ENCODE measurements at places on chromosomes 4 and X. TPM values are rescaled to one million over a fixed set of nuclear protein-coding genes. Genes with fewer than 3 reads are reported as not detected.

- no peak for DNase-seq
Observed at GRCh38 chr4:102787096-102787881, 26.5 kb upstream of the MANBA start.

- DNase-seq, result peak; percentile 60
Observed at GRCh38 chrX:55867181-55867651, 149.7 kb downstream of the RRAGB start.

DNA sequence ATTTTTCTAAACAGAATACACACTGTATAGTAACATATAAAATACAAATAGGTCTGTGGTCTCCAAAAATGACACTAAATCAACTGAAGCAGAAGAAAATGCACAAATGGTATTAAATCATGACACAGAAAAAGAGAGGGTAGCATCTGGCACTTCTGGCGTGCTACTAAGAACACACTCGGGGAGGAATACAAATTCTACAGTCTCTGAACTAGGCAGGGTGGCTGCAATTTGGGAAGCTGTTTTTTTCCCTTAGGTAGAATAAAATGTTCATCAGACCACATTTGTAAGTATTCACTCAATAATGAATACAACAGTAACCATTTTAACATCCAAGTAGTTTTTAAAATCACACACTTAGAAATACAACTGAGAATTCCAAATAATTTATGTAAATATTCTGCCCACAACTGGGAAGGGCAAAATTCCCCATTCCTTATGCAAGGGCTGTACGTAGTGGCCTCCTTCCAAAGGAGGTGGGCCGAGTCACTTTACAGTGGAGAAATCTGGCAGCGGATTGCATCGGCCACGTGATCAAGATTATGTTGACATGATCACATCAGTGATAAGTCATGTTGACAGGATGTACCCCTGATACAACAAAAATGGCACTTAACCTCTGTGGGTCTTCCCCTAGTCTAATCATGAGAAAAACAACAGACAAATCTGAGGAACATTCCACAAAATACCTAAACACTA is 101.1 kb downstream of the TSPAN5 start:
- DNase-seq, result no peak

GRCh38 chrX:47171996-47172395 is 21.6 kb upstream of the UBA1 start:
- no peak for DNase-seq

DNA sequence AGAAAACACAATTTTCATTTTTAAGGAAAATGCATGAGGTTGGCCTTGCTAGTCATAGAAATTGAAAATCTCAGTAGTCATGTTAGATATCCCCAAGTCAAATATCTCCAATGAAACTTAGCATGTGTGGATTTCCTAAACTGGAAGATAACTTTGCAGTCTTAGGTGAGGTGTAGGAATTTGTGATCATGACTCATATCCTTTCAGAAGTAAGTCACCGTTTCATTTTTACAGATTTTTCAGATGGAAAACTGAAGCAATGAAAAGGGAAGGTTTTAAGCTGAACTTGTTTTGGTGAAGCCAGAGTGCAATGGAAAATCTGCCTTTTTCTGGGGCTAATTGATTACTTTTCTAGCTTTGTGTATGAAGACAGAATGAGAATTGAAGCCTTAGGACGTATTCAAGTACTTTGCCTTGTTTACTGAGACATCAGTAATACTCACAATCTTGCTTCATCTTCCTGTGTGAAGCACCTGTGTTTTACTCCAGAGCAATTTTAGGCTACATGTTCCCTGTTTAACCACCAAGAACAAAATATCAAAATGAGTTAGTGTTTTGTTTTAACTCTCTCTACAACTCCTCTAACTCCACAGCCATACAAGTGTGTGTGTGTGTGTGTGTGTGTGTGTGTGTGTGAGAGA is 1662.8 kb upstream of the ADGRL3 start:
- no peak for DNase-seq

GRCh38 chrX:129531132-129531531 is 7.8 kb upstream of the SMARCA1 start:
- no peak for DNase-seq

DNA sequence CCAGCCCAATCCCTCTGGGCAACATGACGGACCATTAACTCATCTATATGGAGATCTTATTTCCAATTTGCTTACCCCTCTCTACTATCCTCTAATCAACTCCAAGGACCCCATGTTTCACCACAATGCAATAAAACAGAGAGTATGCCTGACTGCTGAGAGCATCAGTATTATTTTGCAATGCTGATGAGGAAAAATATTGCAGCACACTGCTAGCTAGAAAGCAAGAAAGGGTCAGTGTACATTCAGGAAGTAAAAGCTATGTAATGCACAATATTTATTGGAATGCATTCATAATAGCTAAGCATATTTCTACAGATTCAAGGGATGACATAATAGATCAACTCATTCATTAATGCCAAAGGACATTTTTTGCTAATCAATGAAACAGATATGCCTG is 33.2 kb downstream of the ARAP2 start:
- no peak for DNase-seq

CDKN2AIP gene
- 15.2 TPM for total RNA-seq

All from Caki2 (cell line).